ENCODE measurements at places on chromosomes 7 and 10.
A peak's percentile ranks its signal among the peaks of the same experiment; 100 is the strongest.

DNA sequence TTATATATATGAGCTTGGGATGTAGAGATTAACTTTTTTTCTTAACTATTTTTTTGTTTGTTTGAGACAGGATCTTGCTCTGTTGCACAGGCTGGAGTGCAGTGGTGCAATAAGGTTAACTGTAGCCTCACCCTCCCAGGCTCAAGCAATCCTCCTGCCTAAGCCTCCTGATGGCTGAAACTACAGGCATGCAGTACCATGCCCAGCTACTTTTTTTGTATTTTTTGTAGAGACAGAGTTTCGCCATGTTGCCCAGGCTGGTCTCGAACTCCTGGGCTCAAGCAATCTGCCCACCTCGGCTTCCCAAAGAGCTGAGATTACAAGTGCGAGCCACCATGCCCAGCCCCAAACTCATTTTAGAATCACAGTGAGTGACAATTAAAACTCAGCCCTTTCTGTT lies 105.2 kb downstream of the CUBN start:
- no peak for DNase-seq

- DNase-seq: no peak
These were observed 10.6 kb upstream of the PRTFDC1 start for GRCh38 chr10:24962995-24963394.

GRCh38 chr7:140242057-140243031 lies 65.6 kb upstream of the KDM7A start:
- DNase-seq: no peak

DNA sequence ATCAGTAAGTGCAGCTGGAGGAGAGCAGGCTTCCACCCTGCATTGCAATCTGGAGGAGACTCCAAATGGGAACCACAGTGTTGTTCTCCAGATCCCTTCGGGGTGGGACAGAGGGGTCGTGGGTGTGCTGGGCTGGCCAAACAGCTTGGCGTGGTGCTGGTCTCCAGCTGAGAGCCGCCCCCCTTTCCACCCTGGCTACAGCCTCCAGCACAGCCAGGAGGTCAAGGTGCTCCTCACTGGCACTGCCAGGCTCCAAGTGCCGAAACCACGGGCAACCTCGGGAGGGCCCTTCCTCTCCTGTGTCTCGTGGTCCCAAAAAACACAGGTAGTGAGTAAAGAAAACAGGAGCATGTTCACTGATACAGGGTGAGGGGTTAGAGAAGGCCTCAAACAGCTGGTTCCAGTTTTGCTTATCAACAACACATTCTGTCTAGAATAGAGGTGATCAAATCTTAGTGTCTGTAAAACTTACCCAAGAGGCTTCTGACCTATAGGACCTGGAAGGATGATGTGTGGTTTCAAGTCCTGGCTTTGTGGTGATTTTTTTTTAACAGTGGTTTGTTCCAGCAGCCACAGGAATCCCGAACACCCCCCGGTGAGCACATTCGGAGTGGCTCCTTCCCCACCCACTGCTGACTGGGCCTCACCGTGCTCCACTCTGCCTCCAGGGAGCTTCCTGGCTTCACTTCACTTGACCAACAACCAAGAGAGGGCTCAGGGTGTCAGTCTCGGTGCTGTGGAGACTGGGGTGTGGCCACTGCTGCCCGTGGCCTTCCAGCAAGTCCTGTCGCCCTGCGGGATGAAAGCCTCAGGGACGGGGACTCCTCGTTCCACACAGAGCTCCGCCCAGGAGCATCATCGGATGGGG lies 31.2 kb upstream of the EN2 start:
- DNase-seq: no peak

- no peak for DNase-seq
These were observed 473.7 kb upstream of the PODXL start for GRCh38 chr7:132030086-132030568.

DNA sequence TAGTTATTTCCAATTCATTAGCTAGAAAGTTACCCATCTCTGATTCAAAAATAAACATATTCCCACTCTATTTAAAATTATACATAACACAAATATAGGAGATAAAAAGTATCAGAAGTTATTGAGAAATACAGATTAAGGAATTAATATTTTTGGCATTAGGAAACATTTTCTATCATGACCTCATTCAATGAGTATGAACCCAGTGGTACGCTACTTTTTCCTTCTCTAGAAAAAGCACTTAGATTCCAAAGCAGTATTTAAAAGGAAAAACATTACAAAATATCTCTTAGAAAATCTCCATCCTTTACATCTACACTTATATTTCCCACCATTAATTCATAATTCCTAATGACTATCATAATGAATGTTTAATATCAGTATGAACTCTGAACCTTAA lies 240.6 kb upstream of the GNAI1 start:
- DNase-seq: no peak

GRCh38 chr10:129568583-129569344 lies 101.7 kb downstream of the MGMT start:
- DNase-seq: no peak

- no peak for DNase-seq
These were observed 59.7 kb upstream of the NEBL start for GRCh38 chr10:20956843-20957242.

DNA sequence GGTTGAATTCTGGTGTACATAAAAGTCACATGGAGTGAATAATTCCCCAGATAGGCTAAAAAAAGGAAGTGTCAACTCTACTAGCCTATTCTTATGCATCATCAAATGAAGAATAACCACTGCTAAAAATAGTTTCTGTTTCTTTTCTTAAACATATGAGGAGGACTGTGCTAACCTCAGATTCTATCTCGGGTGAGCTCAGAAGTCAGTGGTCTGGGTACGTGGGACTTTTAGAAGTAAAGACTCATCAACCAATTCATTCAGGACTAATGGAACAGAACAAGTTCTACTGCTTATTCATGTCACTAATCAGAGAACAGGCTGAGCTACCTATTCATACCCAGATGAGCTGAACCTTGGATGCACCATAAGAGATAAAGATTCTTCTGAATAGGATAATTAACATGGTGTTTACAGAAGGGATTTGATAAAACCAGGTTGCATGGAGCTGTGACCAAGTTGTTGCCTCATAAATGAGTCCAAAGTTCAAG lies 9.5 kb upstream of the ASAH2 start:
- no peak for DNase-seq

- peak; percentile 87 for DNase-seq
These were observed 4.4 kb upstream of the PDLIM1 start for GRCh38 chr10:95295031-95295755.

DNA sequence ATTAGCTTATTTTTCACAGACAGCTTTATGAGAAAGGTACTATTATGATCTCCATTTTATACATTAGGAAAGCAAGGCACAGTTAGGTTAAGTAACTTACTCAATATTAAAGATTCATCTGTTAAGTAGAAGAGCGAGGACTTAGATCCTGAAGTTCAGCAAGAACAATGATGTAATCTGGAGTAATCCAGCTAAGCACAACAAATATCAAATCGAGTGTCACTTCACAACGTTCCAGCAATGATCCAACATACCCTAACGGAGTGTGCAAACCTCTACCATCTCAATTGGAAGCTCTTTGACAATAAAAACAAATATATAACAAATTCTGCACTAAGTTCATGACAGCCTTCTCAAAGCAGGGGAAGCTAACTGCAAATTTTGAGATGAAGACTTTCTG lies 121.3 kb downstream of the CALCR start:
- no peak for DNase-seq

GRCh38 chr7:43764039-43764761 lies 5.7 kb downstream of the BLVRA start:
- no peak for DNase-seq

DNA sequence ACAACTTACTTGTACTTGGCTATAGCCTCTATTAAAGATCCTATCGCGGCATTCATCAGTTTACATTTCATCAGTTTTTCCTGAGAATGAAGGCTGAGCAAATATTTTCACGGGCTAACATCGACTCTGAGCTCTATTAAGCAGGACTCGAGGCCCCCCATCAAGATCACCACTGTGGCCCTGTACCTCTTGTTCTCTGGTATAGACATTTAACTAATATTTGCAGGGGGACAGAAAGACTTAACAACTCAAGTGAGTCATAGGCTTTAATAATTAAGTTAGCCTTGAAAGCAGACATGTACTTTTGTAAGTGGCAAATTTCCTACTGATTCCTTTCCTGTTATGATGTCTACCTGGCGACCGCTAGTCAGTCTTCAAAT lies 45.4 kb downstream of the DOCK4 start:
- no peak for DNase-seq

DNA sequence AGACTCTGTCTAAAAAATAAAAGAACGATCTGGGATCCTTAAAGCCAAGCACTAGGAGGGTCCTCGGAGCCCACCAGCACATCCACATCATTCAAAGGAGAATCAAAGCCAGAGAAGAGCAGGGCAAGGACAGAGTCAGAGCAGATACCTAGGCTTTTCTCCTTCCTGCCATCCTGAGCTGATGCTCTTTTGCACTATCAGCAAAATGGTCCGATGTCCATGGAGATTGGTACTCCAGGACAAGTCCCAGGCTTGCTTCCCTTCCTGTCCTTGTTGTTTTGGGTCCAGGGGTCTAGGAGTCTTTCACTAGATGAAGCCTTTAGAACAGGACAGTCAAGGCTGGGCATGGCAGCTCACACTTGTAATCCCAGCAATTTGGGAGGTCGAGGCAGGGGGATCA lies 58.0 kb upstream of the ELN start:
- no peak for DNase-seq

GRCh38 chr10:7317786-7318446 lies 92.9 kb downstream of the SFMBT2 start:
- no peak for DNase-seq

- DNase-seq: no peak
These were observed 170.3 kb upstream of the MINDY3 start for GRCh38 chr10:16030562-16030961.

DNA sequence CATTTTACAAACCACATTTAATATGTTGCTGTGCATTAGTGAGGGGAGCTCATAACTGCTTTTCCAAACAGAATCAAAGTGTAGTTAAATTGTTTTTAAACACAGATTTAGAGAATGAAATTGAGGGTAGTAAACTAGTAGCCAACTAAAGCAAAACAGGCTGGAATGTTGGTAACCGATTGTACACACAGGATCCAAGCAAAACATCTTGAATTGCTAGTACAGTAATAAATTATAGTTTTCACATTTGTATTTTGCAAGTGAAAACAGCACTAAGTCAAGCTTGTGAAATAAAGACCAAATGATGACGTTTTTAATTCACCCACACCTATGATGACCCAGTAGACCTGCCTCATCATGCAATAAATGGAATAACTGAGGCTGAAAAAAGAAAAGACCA lies 198.3 kb downstream of the HDAC9 start:
- DNase-seq: no peak

DNA sequence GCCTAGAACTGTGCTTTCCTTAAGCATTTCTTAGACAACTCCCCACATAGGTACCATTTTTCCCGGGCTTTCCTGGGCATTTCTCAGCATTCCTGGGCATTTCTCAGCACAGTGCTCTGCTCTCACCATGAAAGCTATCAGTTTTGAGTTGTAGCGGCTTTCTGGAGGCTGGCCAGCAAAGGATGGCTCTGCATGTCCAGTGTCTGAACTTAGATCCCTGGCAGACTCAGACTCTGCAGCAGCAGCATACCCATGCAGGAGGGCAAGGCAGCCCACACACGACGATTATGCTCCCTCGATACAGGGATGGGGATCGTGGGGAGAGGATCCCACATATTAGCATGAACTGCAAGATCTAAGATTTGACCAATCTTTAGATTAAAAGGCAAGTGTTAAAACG lies 248.9 kb upstream of the MKI67 start:
- no peak for DNase-seq

DNA sequence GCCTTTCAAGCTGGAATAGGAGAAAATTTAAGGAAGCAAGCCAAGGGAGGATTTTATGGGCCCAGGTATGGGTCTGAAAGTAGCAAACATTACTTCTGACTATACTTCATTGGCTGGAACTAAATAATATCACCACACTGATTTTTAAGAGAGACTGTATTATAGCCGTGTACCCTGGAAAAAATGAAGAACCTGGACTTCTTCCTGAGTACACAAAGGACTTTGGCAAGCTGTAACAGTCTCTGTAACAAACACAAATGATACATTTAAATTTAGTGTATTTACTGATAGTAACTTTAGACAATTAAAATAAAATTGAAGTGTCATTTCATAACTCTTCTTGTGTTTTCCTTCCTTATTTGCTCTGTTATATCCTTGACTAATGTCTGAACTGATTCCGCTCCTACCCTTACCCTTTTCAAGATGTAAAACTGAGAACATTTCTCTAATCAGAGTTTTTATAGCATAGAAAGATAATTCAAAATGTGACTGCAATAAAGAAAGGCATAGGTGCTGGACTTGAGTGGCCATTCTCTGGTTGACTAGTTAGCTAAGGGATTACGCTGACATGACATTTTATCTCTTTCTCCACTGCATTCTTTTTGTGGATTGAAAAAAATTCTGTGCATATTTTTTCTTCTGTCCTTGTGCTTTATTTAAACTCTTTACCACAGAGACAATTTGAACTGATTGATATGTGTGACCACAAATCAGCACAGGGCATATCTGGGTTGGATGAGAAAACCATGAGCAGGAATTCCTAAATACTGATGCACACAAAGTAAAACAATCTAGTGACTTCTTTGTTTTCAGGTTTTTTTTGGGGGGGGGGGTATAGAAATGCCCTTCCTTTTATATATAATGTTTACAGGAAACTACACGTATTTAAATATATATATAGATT lies 349.7 kb downstream of the MDFIC start:
- DNase-seq: no peak

DNA sequence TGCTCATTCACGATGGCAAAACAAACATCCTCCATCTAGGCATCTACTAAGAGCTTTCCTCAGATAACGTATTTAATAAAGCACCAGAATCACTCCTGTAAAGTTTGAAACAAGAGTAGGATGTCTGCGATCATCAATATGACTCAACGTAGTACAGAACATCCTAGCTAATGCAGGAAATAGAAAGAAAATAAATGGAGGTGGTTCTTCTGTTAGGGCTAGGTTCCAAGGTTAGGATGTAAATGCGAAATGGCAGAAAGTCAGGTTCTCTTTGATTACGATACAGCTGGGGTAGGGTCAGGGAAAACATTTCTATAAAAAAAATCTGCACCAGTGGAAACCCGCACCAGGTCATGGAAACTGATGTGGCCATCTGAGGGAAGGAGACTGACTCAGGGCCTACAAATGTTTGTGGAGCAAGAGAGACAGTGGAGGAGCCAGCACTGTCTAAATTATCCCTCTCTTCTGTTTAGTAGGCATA lies 29.1 kb downstream of the CCDC6 start:
- DNase-seq: no peak

Measured in NCI-H510A (cell line).